ENCODE measurements at places on chromosomes 16 and 17.
A peak's percentile ranks its signal among the peaks of the same experiment; 100 is the strongest.

- DNase-seq = no peak
These were observed at the start of gene ENO3 for GRCh38 chr17:4950746-4951204. Gene ENO3 (plus strand): TSS chr17:4951119. CDS start chr17:4951830, 711 bp downstream.

DNA sequence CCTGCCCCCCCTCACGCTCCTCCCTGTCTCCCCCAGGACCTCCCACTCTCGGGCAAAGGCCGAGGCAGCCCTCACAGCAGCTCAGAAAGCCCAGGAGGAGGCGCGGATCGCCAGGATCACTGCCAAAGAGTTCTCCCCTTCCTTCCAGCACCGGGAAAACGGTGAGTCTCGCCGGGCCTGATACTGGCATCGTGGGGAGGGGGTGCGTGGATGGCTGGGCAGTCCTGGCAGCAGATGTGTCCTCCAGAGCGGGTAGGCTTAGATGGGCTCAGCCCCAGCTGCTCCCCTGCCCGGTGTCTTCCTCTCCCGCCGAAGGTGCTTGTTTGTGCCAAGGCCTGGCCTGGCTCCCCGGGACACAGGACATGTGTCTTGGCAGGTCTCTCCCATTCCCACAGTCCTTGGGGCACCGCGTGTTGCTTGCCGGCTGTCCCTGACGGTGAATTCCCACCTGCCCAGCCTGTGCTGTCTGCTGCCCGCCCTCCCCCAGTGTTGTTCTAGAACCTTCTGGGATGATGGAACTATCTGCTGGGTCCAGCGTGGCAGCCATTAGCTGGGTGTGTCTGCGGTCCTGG is 81.6 kb downstream of the KLHDC4 start:
- DNase-seq = no peak

GRCh38 chr16:23855010-23855409 is 19.2 kb downstream of the PRKCB start:
- DNase-seq = peak; percentile 52

DNA sequence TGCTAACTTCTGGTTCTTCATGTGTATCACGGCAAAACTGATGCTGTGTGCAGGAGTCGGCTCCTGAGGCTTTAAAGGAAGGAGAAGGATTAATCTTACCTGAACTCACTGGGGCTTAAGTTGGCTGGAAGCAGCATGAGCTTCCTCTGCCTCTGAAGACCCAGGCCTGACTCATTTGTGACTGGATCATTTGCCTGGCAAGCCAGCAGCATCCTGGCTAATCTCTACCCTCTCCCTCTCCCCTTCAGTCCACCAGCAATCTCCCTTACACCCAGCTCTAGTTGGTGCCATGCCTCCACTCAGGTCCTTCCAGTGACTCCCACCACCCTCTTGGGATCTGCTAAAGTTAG is 150.3 kb downstream of the IRX3 start:
- DNase-seq = no peak

DNA sequence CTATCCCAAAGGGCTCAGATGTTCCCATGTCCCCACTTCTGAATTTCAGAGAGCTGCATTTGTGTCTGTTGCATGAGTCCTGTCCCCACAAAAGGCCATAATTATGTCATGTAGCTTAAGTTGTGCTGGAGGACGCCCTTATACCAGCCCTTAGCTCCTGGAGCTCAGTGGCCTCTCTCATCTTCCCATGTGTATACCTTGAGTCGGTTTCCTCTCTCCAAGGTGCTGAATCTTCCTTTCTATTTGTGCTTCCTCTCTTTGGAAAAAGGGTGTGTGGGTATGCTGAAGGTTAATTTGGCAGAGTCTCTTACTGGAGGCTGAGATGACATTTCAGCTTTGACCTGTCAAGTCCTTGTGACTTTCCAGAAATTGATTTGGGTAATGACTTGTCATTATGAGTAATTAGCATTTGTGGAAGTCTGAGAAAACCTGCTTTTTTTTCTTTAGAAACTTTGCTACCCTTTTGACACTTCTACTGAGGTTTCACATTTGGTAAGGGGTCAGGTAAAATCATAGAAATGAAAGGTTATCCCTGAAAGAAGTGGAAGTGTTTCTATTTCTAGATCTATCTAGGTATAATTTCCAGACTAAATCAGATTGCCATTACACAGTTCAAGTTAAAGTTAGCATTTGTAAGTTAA is 185.4 kb downstream of the ABCC12 start:
- no peak for DNase-seq

- DNase-seq = no peak
These were observed 342.1 kb downstream of the ZFHX3 start for GRCh38 chr16:72705801-72706200.

GRCh38 chr16:66509576-66509975 is 40.3 kb downstream of the TK2 start:
- DNase-seq = no peak
